ENCODE measurements at places on chromosomes 4 and X. TPM values are rescaled to one million over a fixed set of nuclear protein-coding genes. Genes with fewer than 3 reads are reported as not detected.

Gene MTNR1A
- 1.2 TPM for total RNA-seq

Gene UTP3
- total RNA-seq = 30.1 TPM

Gene DCAF12L2
- total RNA-seq = 3.3 TPM

DNA sequence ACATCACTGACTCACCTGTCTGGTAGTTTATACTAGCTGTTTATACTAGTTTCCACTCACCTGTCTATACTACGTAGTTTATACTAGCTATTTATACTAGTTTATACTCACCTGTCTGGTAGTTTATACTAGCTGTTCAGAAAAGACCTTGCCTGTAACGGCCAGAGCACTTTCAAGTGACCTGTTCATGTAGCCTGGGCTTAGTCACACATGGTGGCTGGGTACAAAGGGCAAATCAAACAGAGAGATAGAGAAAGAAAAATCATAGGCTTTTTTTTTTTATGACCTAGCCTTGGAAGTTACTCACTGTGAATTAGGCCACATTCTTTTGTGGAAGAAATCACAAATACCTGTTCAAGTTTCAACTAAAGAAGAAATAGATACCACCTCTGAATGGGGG, 30.7 kb upstream of the SPANXN4 start:
- H3K27me3 ChIP-seq = no peaks in the 10 kb centered on the region
- H3K4me3 ChIP-seq = no peak overlapping the region
- H3K27ac ChIP-seq = no peak overlapping the region
- no peak for DNase-seq
- H3K36me3 ChIP-seq = no peaks in the 10 kb centered on the region

DNA sequence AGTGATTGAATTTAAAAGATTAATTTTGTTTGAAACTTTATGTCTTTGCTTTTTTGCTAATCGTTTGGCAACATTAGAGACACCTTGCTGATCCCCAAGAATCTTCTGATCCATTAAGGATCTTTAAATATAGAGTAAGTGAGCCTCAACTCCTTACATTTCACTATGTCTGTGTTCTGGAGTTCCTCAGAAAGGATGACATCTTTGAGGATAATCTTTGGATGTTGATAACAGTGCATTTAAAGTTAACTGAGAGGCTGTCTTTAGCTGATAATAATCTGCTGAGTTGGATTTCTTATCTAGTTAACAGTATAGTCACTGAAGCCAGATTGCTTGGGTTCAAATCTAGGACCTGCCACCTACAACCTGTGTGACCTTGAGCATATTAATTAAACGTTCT, 221.6 kb upstream of the EMCN start:
- peaks cover 3% of the 10 kb centered on the region for H3K4me1 ChIP-seq
- no peak for DNase-seq
- H3K27ac ChIP-seq = no peak overlapping the region
- no peak overlapping the region for H3K4me3 ChIP-seq
- no peaks in the 10 kb centered on the region for H3K27me3 ChIP-seq
- peaks cover 4% of the 10 kb centered on the region for H3K36me3 ChIP-seq

GRCh38 chr4:17981063-17981462, 40.5 kb downstream of the LCORL start:
- peaks cover 46% of the 10 kb centered on the region for H3K36me3 ChIP-seq
- no peak for DNase-seq

Measured in neural crest cell (in vitro differentiated cells).